ENCODE measurements at places on chromosomes 2 and 18.

- no peak for DNase-seq
Observed at GRCh38 chr18:50196261-50196660, 1.3 kb upstream of the MYO5B start.

- no peak for DNase-seq
Observed at GRCh38 chr2:160355080-160355479, 138.5 kb downstream of the RBMS1 start.

GRCh38 chr18:62318228-62319180, 6.6 kb upstream of the TNFRSF11A start:
- no peak for DNase-seq

DNA sequence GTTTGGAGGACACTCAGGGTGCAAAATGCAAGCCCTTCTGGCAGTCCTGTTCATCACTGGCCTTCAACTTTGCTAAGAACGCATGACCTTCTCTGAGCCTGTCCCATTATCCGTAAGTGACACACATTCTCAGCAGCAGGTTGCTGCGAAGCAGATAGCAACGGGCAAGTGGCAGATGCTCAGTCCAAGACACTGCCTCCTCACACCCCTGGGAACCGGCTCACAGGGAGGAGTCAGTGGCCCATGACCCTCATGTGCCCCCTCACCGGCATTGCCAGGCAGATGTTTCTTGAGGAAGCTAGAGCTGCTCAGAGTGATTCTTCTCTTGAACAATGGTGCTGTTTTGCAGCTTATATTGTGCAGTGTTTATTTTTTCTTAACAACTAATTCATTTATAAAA, 737.2 kb upstream of the HS6ST1 start:
- DNase-seq, result no peak

DNA sequence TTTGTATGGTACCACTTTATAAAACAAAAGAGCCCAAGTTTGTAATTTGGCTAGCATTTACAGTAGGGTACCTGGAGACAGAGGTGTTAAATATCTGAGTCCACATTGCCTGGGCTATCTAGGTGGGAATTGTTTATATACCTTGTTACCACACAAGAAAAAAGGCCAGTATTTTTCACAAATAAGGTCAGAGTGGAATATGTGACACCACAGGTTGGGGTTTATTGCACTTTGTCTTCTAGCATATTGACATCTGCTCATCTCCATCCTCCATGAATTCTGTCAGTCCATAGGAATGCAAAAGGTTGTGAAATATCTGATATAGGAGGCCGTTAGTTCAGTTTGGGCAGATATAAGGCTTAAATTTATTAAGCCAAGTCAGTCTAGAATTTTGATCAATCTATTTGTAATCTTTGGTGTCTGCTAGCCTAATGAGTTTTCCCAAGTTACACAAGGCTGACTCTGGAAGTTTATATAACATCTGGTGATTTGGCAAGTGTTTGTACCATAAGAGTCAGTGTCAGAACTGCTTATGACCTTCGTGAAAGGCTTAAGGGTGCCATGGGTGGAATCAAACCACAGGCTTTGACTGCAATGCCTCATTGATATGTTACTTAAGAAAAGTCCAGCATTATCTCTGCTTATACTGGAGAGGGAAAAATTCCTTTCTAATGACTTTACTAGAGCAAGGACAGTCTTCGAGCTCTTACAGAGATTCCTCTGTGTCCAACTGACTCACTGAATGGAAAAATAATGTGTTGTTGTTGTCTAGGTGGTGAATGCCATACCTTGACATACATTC, 11.3 kb upstream of the DPP4 start:
- DNase-seq, result no peak

DNA sequence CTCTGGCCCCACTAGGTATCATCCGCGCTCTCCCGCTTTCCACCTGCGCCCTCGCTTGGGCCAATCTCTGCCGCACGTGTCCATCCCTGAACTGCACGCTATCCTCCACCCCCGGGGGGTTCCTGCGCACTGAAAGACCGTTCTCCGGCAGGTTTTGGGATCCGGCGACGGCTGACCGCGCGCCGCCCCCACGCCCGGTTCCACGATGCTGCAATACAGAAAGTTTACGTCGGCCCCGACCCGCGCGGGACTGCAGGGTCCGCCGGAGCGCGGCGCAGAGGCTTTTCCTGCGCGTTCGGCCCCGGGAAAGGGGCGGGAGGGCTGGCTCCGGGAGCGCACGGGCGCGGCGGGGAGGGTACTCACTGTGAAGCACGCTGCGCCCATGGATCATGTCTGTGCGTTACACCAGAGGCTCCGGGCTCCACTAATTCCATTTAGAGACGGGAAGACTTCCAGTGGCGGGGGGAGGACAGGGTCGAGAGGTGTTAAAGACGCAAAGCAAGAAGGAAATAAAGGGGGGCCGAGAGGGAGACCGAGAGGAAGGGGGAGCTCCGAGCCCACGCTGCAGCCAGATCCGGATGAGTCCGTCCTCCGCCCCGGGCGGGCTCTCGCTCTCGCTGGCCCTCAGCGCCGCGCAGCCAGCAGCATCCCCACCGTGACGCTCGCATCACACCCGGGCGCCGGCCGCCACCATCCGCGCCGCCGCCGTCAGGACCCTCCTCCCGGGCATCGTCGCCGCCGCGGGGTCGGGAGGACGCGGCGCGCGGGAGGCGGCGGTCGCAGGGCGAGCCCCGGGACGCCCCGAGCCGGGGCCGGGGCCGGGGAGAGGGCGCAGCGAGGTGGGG, 664 bp downstream of the NETO1 start:
- no peak for DNase-seq

DNA sequence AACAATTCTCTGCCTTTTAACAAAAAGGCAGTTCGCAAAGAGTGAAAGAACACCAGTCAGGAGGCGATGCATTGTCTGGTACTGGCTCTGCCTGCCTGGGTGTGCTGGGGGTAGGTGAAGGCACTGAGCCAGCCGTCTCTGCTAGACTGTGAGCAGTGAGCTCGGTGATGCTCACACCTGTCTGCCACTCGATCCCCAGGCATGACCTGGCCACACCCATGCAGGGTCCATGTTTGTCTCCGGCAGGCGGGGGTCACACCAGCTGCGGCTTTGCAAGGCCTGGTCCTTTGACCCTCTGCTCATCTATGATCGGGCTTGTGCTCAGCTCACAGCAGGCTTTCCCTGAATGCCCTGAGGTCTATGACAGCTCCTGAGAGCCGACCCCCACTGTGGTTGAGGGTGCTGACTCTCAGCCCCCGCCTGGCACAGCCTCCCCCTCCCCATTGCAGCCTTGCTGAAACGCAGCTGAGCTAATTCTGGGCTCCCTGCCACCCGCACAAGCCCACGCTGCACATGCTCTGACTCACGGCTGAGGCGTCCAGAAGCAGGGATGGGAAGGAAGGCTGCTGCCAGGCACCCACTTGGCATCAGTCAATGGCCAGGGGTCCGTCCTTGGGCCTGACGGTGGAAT, 23.7 kb downstream of the CRACDL start:
- no peak for DNase-seq

DNA sequence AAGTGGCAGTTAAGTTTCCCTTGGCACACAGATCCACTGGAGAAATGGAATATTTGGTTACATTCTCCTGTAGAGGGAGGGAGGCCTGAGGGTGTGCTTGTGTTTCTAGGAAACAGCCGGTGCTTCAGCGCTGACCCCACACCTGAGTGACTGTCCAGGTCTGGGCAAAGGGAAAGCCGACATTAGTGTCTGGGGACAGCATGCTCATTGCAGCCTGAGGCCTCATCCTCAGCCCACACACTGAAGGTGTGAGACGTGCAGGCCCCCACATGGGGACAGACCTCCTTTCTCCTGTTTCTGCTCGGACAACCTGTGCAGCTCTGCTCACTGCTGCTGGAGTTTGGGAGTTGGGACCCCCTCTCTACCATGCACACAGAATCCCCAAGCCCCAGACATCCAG, 178.3 kb downstream of the ACKR3 start:
- DNase-seq, result no peak

DNA sequence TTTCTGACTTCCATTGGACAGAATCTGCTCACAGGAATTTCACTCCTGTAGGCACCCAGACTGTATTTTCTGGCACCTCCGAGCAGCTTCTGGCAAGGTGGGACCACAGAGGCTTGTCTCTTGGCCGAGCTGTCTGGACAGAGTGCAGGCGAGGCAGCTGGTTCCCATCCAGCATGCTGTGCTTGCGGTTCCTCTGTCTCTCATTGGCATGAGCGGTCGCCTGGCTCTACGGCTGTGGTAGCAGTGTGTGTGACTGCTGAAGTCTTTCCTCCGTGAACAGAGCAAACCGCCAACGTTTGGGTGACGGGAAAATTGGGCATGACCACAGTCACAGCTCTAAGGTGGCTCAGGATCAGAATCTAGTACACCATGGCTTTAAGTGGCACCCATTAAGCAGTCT, 411.7 kb upstream of the NETO1 start:
- DNase-seq, result no peak

DNA sequence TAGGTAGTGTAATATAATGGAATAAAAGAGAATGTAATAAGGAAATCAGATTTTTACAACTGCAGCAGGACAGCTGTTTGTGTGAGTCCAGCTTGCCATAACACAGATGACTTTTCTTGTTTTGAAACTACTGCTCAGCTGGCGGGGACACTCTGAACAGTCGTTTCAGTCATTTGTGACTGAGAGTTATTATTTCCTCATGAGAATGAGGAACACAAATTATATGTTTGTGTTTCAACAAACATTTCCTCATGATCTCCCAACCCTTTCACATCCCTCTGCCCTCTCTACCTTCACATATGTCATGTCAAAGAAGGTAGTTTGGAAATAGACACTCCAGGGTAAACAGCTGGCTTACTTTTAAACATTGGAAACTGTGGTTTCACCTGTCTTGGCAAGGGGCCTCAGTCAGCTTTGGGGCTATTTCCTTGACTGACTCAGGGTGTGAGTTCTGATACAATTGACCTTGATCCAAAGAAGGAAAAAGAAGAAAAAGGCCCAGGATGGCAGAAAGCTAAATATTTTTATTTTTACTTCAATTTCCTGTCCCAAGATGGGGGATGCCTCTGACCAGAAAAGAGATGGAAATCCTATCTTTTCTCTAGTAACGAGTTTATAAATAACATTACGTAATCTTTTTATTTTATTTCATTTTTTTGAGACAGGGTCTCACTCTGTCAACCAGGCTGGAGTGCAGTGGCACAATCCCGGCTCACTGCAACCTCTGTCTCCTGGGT, 593 bp downstream of the SP140L start:
- no peak for DNase-seq

DNA sequence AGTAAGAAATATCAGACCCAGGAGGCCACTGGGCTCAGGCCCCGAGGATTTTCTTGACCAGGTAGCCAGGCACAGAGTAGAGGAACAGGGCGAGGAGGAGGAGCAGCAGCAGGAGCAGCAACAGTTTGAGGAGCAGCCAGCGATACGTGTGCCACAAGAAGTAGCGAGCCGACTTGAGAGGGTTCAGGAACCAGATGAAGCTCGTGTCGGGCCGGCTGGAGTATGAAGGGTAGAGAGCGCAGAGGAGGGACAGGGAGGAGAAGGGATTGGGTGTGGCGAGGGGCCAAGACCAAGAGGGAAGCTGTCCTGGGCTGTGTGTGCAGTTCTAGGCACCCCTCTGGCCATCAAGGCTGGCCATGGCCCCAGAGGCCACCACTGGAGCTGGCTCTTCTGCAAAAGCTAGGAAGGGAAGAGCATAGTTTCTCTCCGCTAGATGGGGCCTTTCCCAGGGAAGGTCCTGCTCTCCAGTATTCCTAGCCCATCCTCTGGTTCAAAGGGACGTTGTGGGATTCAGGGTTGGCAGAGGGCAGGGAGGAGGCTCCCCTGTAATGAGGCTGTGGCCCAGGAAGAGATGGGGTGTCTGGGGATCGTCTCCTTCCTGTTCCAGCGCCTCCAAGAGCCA, 17.8 kb downstream of the OTOF start:
- no peak for DNase-seq

- no peak for DNase-seq
Observed at GRCh38 chr2:101305035-101305434, 3.5 kb downstream of the RNF149 start.

DNA sequence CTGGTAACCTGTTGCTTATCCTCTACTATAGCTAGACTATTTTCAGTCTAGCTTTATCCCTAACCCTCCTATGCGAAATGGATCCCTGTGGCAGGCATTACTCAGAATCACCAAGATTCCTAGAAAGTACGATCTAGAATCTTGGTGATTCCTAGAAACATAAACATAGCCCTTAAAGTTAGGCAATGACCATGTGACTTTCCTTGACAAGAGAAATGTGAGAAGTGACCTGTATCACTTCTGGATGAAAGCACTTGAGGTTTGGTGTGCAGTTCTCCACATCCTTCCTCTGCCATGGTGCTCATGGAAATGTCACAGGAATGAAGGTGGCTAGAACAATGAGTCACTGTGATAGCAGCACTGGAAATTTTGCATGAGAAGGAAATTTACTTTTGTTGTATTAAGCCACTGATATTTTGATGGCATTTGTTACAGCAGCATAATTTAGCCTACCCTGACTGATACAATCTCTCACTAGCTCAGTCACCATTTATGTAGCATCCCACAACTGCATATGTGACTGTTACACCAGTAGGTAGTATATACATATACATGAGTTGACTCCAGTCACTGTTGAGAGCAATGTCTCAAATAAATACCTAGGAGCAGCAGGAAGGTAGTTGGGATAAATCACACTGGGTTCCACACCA, 68.3 kb upstream of the MAPRE2 start:
- DNase-seq, result no peak

DNA sequence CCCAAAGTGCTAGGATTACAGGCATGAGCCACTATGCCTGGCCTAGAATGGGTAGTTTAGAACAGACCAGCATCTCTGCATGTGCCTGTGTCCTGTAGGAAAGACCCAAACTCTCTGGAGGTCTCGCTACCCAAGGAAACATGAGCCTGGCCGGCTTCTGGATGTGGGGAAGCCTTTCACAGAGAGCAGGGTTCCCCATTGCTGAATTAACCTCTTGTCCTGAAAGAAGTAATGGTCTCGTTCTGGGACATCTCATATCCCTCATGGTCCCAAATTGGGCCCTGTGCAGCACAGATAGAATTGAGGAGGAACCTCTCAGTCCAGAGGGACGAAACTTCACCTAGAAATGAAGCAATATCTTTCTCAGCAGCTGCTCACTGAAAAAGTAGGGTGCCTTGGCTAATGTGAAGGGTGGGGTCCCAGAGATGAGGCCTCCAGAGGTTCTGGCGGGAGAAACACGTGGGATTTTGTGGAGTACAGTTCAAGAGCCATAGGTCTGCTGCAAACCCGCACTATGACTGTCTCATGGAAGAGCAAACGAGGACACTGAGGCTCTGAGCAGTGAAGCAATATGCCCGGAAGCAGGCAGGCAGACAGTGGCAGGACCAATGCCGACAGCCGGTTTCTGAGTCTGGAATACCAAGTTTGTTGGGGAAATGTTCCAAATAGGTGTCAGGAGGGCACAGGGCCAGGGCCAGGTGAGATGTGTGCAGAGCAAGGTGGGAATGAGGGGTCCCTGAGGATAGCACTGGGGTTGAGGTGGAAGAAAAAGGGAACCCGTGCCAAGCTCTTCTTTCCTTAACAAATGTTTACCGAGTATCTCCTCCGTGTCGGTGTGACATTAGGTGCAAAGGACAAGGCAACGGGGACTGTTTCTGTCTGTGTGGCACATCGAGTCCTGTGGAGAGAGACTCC, 121.0 kb upstream of the TWIST2 start:
- DNase-seq, result no peak
